Motor neuron (in vitro differentiated cells): ENCODE measurements at places on chromosomes 6 and 20. TPM values are rescaled to one million over a fixed set of nuclear protein-coding genes. Genes with fewer than 3 reads are reported as not detected.

NOX3 gene
- not detected in 2 replicates for total RNA-seq

TTK gene
- total RNA-seq: 2.6 and 4.4 TPM in 2 replicates

DNA sequence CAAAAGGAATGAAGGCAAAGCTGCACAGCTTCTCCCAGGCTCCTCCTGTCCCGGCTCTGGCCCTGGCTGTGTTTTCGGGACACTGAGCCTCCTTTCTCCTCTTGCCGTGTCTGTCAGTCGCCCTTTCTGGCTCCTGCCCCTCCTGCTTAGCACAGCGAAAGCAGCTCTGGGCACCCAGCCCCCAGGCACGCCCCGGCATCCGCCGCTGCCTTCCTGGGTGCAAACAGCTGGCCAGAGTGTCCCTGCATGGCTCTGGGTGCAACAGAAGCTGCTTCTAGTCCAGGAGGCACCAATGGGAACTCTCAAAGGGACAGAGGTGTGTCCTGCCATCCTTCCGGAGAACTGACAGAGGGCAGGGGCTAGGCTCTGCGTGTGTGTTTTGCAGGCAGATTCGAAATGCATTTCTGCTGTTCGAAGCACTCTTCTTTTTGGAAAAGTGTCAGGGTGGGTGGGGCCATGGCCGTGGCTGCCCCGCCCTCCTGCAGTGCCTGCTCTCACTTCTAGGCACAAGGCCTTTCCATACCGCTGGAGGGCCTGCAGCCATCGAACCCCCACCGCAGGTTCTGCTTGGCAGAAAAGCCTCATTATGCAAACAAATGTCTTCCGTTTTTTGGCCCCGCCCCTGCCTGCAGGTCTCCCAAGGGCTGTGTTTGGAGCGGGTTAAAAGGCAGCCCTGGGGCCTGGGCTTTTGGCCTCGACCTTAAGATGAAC lies 15.5 kb downstream of the COL9A3 start:
- no peak for ATAC-seq

GRCh38 chr6:56749632-56750151 lies 107.0 kb upstream of the DST start:
- ATAC-seq: peak; percentile 39

GRCh38 chr6:73585566-73586415 lies 65.0 kb upstream of the EEF1A1 start:
- peak; percentile 63 for ATAC-seq

DNA sequence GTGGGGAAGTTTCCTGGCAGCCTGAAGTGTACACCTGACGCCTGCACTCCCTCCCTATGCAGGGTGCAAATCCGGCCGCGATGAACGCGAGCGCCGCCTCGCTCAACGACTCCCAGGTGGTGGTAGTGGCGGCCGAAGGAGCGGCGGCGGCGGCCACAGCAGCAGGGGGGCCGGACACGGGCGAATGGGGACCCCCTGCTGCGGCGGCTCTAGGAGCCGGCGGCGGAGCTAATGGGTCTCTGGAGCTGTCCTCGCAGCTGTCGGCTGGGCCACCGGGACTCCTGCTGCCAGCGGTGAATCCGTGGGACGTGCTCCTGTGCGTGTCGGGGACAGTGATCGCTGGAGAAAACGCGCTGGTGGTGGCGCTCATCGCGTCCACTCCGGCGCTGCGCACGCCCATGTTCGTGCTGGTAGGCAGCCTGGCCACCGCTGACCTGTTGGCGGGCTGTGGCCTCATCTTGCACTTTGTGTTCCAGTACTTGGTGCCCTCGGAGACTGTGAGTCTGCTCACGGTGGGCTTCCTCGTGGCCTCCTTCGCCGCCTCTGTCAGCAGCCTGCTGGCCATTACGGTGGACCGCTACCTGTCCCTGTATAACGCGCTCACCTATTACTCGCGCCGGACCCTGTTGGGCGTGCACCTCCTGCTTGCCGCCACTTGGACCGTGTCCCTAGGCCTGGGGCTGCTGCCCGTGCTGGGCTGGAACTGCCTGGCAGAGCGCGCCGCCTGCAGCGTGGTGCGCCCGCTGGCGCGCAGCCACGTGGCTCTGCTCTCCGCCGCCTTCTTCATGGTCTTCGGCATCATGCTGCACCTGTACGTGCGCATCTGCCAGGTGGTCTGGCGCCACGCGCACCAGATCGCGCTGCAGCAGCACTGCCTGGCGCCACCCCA lies 1.2 kb downstream of the GPR6 start:
- peak; percentile 65 for ATAC-seq

- peak; percentile 58 for ATAC-seq
Observed at GRCh38 chr6:151112130-151112529, 127.6 kb upstream of the AKAP12 start.

- no peak for ATAC-seq
Observed at GRCh38 chr6:71310261-71310660, 21.6 kb downstream of the OGFRL1 start.

GRCh38 chr20:50003253-50003656 lies 20.5 kb downstream of the SNAI1 start:
- peak; percentile 16 for ATAC-seq

DNA sequence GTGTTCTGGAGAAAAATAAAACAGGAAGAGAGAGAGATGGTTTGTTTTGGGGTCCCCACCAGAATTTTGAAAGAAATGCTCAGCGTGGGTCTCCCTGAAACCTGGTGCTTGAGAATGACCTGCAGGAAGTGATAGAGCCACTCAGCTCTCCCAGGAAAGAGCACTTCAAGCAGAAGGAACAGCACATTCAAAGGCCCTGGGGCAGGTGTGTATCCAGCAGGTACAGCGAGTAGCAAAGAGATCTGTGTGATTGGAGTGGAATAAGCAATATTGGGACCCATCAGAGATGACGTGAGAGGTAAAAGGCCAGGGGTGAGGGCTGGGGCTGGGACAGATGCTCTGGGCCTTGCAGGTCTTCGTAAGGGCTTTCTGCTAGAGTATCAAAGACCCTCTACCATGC lies 89.5 kb upstream of the CCDC167 start:
- ATAC-seq: no peak

DNA sequence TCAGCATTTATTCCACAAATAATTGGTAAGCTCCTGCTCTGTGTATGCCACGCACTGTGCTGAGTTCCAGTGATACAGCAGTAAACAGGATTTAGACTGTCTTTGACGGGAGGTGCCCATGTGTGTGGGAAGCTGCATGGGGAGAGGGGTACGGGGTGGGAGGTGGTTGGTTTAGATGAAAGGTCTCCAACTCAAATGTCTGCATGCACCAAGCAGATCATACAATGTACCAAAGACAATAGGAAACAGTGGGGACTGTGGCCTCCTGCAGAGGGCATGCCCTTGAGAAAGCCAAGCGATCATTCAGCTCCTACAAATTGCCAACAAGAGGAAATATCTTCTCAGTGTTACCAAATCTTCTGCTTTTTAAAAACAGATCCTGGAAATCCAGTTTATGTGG lies 36.1 kb downstream of the SLC22A2 start:
- ATAC-seq: no peak

- no peak for ATAC-seq
Observed at GRCh38 chr20:59123011-59123677, 40.5 kb upstream of the ZNF831 start.

DNA sequence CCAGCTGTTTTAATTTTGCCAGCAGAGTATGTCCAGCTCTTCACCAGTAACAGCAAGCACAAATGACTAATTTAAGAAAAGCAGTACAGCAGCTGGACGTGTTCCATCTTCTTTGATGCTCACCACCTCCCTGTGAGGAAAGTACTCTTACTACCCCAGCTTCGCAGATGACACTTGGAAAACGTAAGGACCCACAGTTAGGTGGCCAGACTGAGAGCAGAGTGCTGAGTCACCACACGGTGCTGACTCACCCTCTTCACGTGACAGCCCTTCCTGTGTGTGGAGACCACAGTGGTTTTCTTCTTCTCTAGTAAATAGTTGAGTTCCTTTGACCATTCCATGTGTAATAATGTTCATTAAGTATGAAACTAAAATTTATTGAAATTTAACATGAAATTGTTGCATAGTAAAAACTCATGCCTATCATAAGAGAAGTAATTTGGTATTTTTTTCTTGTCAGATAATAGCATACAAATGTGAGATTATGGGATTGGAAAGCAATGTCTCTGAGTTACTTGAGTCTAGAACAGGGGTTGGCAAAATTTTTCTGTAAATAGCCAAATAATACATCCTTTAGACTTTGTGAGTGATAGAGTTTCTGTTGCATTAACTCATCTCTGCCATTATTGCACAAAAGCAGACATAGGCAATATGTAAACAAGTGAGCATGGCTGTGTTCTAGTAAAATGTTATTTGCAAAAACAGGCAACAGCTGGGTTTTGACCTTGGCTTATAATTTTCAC lies 76.6 kb downstream of the SLX4IP start:
- peak; percentile 97 for ATAC-seq

GRCh38 chr20:52847029-52847660 lies 125.0 kb upstream of the TSHZ2 start:
- no peak for ATAC-seq

DNA sequence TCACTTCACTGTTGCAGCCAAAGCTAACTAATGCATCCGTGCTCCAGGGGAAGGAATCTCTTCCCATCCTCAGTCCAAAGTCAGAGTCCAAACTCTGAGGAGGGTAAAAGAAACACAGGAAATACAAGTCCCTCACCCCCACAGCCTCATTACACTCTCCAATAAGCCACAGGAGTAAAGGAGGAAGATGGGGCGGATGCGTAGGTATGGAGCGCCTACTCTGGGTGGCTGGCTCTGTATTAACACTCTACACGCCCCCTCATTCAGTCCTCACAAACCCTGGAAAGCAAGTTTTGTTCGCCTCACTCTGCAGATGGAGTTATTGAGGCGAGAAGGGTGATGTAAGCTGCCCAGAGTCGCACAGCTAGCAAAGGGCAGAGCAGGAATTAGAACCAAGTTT lies 242.9 kb downstream of the NRN1 start:
- ATAC-seq: peak; percentile 70

DNA sequence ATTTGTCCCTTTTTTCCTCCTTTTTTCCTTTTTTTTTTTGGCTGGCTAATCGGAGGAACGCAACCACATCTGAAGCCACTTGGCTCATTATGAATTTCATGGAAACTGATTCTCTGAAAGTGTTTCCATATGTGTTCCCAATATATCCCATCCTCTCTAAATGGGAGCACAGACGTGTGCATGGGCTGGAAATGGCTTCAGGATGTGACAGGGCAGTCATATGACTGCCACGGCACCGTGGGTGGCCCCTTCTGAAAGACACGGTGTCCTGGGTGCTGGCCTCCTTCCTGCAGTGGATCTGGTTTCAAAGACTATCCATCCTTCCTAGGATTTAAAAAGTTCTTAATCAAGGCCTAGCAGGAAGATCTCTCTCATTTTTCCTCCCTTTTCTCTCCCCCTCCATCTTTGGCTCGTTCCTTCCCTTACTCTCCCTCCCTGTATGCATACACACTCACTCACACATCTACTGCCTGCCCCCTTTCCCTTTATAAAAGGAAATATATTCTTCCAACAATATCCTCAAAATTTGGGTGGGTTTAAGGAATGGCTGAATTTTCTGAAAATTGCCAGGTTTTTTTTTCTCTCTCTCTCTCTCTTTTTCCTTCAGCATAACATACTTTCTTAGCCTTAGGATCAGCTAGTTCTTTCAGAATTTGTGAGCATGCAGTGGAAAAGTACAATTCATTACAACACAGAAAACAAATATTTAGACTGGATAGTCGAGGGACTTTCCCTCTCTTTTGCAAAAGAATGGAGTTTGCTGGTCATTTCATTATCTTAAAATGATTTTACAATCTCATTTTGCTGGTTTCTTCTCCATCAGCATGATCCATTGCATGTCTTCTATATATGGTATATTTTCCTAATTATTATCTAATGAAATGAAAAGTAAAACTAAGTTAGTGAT lies 161.2 kb upstream of the SUPT3H start:
- peak; percentile 80 for ATAC-seq

DNA sequence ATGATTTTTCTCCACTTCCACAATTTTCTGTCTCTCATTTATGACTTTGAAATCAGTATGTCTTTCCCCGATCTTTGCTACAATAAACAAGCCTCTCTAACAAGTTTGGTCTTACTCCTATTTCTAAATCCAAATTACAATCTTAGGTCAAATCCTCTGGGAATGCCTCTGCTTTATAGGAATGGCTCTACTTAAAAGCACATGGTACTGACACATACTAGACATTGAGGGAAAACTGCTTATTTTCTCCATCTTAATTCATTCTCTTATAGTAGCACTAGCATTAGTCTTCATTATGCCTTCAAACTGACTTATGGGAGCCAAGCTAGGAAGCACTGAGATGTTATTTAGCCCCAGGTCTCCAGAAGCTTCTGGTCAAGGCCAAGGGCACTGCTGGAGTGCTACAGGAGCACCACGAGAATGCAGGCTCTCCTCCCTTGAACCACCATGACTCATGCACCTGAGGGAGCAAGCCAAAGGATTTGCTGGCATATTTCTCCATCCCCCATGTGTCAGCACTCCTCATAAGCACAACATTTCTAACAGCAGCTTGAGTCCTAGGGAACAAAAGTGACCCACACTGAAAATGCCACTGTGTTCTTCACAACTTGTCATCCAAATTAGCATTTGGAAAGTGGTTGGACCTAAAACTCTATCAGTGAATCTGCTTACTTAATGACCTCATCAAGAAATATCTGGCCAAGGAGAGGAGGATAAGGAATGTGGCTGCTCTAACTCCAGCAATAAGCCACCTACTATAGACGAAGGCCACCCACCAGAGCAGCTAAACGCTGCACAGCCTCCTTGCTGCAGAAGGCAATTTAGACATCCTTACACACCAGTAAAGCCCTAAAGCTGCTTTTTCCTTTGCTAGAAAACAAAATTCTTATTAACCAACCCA lies 156.8 kb upstream of the KCNQ5 start:
- ATAC-seq: no peak

DNA sequence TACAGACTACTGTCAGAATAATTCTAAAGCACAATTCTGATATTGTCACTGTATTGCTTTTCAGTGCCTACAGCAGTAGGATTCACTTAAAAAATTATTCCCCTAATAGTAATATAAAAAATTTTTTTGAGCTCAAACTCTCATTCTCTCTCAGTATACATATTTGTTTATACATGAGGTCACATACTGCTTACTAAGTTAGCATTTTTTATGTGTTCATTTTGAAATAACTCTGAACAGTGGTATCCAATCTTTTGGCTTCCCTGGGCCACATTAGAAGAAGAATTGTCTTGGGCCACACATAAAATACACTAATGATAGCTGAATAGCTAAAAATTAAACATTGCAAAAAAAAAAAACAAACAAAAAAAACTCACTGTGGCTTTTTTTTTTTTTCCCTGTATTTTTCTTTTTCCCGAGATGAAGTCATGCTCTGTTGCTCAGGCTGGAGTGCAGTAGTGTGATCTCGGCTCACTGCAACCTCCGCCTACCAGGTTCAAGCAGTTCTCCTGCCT lies 38.6 kb downstream of the ASXL1 start:
- ATAC-seq: no peak

- ATAC-seq: no peak
Observed at GRCh38 chr20:11027224-11027623, 353.4 kb upstream of the JAG1 start.
